ENCODE measurements at places on chromosomes 1 and 21. TPM values are rescaled to one million over a fixed set of nuclear protein-coding genes. Genes with fewer than 3 reads are reported as not detected.

The SPRR2G gene
- not detected for polyA plus RNA-seq

The TLR5 gene
- polyA plus RNA-seq = 6.6 TPM

The OR2L13 gene
- not detected for polyA plus RNA-seq

The B4GALT2 gene
- 38.8 TPM for polyA plus RNA-seq

The EPHA2 gene
- 19.7 TPM for polyA plus RNA-seq

The TIPRL gene
- polyA plus RNA-seq = 58.9 TPM

The CNR2 gene
- 0.06 TPM for polyA plus RNA-seq

The AQP10 gene
- 0.10 TPM for polyA plus RNA-seq

The HEYL gene
- polyA plus RNA-seq = 22.1 TPM

The CLDN17 gene
- polyA plus RNA-seq = not detected

The F5 gene
- polyA plus RNA-seq = 2.6 TPM

The EFNA4 gene
- polyA plus RNA-seq = 21.5 TPM

The CCDC27 gene
- 0.22 TPM for polyA plus RNA-seq

The AMY1B gene
- not detected for polyA plus RNA-seq

The TTLL10 gene
- polyA plus RNA-seq = 0.33 TPM

The RNU1-4 gene
- not detected for polyA plus RNA-seq

The TDRD5 gene
- 6.3 TPM for polyA plus RNA-seq

The CNKSR1 gene
- 12.5 TPM for polyA plus RNA-seq

The GSTM1 gene
- 3.0 TPM for polyA plus RNA-seq

Measured in right renal pelvis (tissue), 4 donors.